Caco-2 (cell line): ENCODE measurements at places on chromosomes 7 and 10. TPM values are rescaled to one million over a fixed set of nuclear protein-coding genes. Genes with fewer than 3 reads are reported as not detected.

SEMA4G gene
- total RNA-seq = 67.3 and 81.2 TPM in 2 replicates

STK31 gene
- 37.0 and 38.9 TPM in 2 replicates for total RNA-seq

MYO1G gene
- total RNA-seq = 0.19 and 0.36 TPM in 2 replicates

SLC13A1 gene
- total RNA-seq = not detected in 2 replicates

CCDC7 gene
- total RNA-seq = 0.72 and 1.2 TPM in 2 replicates

VPS50 gene
- total RNA-seq = 38.7 and 40.3 TPM in 2 replicates
